HCT116 (cell line): ENCODE measurements at places on chromosomes 5 and 9. TPM values are rescaled to one million over a fixed set of nuclear protein-coding genes. Genes with fewer than 3 reads are reported as not detected.

- no peak overlapping the region for H3K4me3 ChIP-seq
- no peak for DNase-seq
- no peaks in the 10 kb centered on the region for H3K4me1 ChIP-seq
These were observed 168.1 kb downstream of the EFNA5 start for GRCh38 chr5:107502676-107503060.

GRCh38 chr5:156241266-156241665, 85.7 kb upstream of the SGCD start:
- H3K4me1 ChIP-seq = no peaks in the 10 kb centered on the region
- DNase-seq = no peak
- no peak overlapping the region for H3K4me3 ChIP-seq
- H3K36me3 ChIP-seq = no peaks in the 10 kb centered on the region
- no peaks in the 10 kb centered on the region for H3K27me3 ChIP-seq

GRCh38 chr5:102857076-102857818, 102.1 kb downstream of the PAM start:
- H3K4me1 ChIP-seq = peaks cover 58% of the 10 kb centered on the region
- no peak overlapping the region for H3K4me3 ChIP-seq
- peak overlapping the region; percentile 72 for H3K27ac ChIP-seq
- DNase-seq = no peak
- no peaks in the 10 kb centered on the region for H3K36me3 ChIP-seq

Gene CCDC152
- total RNA-seq = not detected

Gene GMCL2
- total RNA-seq = not detected

Gene SMIM32
- total RNA-seq = not detected

Gene ALDH1A1
- total RNA-seq = 0.44 TPM
